Smooth muscle cell of the pulmonary artery (primary cell): ENCODE measurements at places on chromosomes 1 and 21. TPM values are rescaled to one million over a fixed set of nuclear protein-coding genes. Genes with fewer than 3 reads are reported as not detected.

The RAB3B gene
- 28.3 and 37.1 TPM in 2 replicates for total RNA-seq

The INSRR gene
- under 0.01 TPM in 1 of 2 replicates, not detected in the other for total RNA-seq

The FCRLA gene
- 0.17 and 0.72 TPM in 2 replicates for total RNA-seq

The HNRNPCL4 gene
- not detected in 2 replicates for total RNA-seq

The SLC9C2 gene
- 0.03 TPM in 1 of 2 replicates, not detected in the other for total RNA-seq

The PYCR2 gene
- total RNA-seq, result 37.6 and 48.9 TPM in 2 replicates
